Esophagus muscularis mucosa (tissue), 4 donors: ENCODE measurements at places on chromosomes 16 and 17. TPM values are rescaled to one million over a fixed set of nuclear protein-coding genes. Genes with fewer than 3 reads are reported as not detected.

The FBXO39 gene
- total RNA-seq, result not detected

- DNase-seq, result no peak
Observed at GRCh38 chr16:87286839-87287626, 30.2 kb downstream of the C16orf95 start.

DNA sequence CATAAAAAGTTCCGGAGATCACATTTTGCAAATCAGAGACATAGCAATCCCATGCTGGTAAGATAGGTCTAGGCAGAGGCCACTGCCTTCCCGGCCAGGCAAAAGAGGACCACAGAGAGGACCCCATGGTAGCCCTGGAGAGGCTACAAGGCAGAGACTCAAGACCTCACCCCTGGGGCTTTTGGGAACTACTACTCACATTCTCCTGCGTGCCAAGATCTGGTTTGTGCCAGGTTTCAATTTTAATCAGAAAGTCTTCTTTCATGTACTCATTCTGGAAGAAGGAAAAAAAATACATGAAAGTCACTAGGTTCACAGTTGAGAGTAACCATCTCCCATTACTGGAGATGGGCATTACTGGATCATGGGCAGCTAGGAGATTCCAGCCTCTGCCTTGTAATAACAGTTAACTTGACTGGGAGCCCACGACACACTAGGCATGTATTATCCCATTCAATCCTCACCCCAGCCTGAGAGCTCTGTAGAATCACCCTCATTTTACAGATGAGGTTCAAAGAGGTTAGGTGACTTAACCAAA, 21.2 kb downstream of the PITPNA start:
- DNase-seq, result no peak

GRCh38 chr16:14015033-14015432, 56.1 kb upstream of the MRTFB start:
- no peak for DNase-seq

- DNase-seq, result no peak
Observed at GRCh38 chr16:85396879-85397871, 215.9 kb upstream of the GSE1 start.
